ENCODE measurements at places on chromosomes 5 and 9.

- DNase-seq = peak; percentile 75
Observed at GRCh38 chr9:84397151-84397728, 56.7 kb upstream of the SLC28A3 start.

- DNase-seq = no peak
Observed at GRCh38 chr5:177097016-177097985, 10.6 kb downstream of the FGFR4 start.

DNA sequence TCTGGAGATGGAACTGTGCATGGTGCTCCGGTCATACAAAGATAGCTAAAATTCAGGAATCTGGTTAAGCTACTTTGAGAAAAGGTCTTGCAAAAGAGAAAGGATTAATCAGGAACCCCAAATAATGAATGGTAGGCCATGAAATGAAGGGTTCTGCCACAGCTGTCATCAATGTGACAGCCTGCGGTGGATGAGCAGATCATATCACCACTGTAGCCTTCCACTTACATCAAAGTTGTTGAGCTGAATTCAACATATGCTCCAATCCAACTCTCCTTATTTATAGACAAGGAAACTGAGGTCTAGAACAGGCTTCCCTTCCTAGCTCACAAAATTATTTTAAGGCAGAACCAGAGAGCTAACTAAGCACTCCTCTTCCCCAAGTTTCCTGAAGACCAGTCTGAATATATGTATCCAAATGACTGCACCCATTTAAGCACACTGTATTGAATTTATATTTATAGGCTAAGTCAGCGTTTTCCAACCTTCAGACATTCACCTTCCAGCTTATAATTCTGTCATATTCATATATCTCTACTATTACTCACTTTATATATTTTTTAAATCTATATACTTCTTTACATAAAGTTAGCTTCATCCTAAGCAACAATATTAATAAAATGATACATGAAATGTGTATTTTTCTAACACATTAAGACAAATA is 13.9 kb upstream of the PTGER4 start:
- no peak for DNase-seq

DNA sequence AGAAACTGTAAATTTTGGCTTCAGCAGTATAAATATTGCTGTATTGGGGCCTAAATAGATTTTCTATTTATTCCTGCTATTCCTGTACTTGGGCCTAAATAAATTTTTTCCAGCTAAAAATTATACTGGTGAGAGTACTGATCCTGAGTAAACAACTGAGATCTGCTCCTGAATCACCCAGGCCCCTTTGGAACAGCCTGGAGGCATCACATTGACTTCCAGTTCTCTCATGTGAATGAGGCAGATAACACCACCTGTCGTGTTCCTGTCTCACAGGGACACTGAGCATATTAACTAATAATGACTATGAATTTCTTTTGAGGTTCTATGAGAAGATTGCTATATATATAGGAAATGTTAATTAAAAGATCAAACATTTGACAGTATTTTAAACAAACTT is 119.5 kb upstream of the PLCXD3 start:
- no peak for DNase-seq

- DNase-seq = no peak
Observed at GRCh38 chr9:116520218-116520617, 166.9 kb upstream of the TRIM32 start.

DNA sequence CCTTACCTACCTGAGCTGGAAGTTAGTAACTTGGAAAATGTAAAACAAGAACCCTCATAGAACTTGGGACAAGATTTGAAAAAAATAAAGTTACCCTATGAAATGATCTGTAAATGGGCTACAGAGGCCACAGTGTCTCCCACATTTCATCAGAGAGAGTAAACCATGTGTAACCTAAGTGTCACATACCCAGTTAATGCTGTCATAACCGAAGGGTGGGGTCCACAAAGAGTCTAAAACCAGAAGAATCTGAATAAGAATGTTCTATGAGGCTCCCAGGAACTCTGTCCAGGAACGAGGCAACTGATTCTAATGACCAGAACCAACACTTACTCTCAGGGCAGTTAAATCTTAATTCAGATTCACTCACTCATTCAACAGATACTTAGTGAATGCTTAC is 1.0 kb upstream of the FAM13B start:
- DNase-seq = no peak

All from activated CD4-positive, alpha-beta memory T cell treated with anti-CD3 and anti-CD28 coated beads for 36 hours (primary cell).